ENCODE measurements at places on chromosomes 7 and 10. TPM values are rescaled to one million over a fixed set of nuclear protein-coding genes. Genes with fewer than 3 reads are reported as not detected.
A peak's percentile ranks its signal among the peaks of the same experiment; 100 is the strongest.

The TAX1BP1 gene
- polyA plus RNA-seq: 50.9 TPM

The UNCX gene
- not detected for polyA plus RNA-seq

The SUGCT gene
- polyA plus RNA-seq: 1.3 TPM

The CHRM2 gene
- 0.12 TPM for polyA plus RNA-seq

The SPDYE8 gene
- 0.41 TPM for polyA plus RNA-seq

The EPO gene
- polyA plus RNA-seq: not detected

The NXPH1 gene
- not detected for polyA plus RNA-seq

The ITGA8 gene
- 6.6 TPM for polyA plus RNA-seq

The FAS gene
- 10.5 TPM for polyA plus RNA-seq

The GIMAP7 gene
- polyA plus RNA-seq: 9.0 TPM

- DNase-seq: peak; percentile 26
Measured at GRCh38 chr10:26044141-26044749, 110.2 kb downstream of the MYO3A start.

- DNase-seq: peak; percentile 20
Measured at GRCh38 chr10:89644691-89644966, 413 bp downstream of the PANK1 start.

- DNase-seq: no peak
Measured at GRCh38 chr7:88357294-88357693, 50.6 kb upstream of the STEAP4 start.

DNA sequence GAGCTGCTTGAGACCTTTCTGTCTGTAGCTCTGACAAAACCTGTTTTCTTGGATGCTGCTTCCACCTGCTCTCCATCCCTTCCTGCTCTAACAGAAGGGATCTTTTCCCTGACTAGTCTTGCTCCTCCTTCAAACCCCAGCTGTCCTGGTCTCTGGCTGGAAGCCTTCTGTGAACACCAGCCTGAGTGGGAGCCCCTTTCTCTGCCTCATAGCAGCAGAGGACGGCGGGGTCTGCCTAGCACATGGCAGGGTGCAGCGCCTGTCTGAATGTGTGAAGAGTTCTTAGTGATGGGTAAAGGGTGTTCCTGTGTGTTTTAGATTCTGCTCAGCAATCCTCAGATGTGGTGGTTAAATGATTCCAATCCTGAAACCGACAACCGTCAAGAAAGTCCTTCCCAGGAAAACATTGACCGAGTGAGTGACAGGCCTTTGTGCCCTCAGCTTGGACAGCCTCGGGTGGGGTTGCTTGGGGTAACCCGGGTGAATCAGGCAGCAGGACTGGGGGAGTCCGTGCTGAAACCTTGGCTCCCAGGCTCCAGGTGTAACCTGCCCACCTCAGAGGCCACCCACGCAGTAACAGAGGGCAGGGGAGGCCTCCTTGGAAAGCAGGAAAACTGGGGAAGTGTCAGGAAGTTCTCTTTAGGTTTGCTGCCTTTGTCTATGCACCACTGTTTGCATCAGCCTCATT, 34.1 kb downstream of the NUB1 start:
- DNase-seq: no peak

- no peak for DNase-seq
Measured at GRCh38 chr7:139094596-139094995, 14.9 kb downstream of the ZC3HAV1 start.

GRCh38 chr7:126079581-126079980, 1150.0 kb upstream of the POT1 start:
- no peak for DNase-seq

- no peak for DNase-seq
Measured at GRCh38 chr7:151379534-151380198, 30.2 kb downstream of the WDR86 start.

GRCh38 chr7:99080679-99081078, 63.2 kb downstream of the SMURF1 start:
- no peak for DNase-seq

- DNase-seq: no peak
Measured at GRCh38 chr7:42726066-42726785, 185.6 kb downstream of the C7orf25 start.

DNA sequence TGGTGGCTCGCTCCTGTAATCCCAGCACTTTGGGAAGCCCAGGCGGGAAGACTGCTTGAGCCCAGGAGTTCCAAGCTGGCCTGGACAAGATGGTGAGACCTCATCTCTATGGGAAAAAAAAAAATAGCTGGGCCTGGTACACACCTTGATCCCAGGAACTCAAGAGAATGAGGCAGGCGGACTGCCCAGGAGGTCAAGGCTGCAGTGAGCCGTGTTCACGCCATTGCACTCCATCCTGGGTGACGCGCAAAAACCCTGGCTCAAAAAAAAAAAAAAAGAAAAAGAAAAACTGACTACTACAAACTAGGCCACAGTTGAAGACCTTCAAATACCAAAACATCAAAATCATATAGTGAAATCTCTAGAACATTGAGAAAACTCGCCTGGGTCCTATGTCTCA, 3.9 kb downstream of the BRAT1 start:
- DNase-seq: no peak

DNA sequence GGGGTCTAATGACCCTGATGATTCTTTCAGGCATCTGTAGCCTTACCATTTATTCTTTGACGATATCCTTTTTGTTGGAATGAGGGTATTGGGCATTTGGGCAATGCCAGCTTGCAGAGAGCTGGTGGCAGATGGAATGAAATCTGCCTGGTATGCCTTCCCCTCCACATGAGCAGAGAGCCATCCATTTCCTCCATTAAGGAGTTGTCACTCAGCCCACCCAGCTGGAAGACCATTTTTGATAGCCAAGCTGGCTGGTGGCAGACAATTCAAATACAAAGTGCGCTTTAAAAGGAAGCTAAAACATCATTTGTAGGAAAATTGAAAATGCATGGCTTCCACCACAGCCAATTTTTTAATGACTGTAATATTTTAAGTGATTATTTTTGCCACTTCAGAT, 240.1 kb upstream of the SLC26A5 start:
- no peak for DNase-seq

- no peak for DNase-seq
Measured at GRCh38 chr10:14370894-14371293, 40.2 kb upstream of the FRMD4A start.

- DNase-seq: peak; percentile 63
Measured at GRCh38 chr10:123967626-123968243, 76.1 kb upstream of the CPXM2 start.

- DNase-seq: no peak
Measured at GRCh38 chr7:56019501-56019900, 31.7 kb downstream of the PSPH start.

GRCh38 chr10:58700591-58700990, 187.9 kb downstream of the BICC1 start:
- DNase-seq: no peak

DNA sequence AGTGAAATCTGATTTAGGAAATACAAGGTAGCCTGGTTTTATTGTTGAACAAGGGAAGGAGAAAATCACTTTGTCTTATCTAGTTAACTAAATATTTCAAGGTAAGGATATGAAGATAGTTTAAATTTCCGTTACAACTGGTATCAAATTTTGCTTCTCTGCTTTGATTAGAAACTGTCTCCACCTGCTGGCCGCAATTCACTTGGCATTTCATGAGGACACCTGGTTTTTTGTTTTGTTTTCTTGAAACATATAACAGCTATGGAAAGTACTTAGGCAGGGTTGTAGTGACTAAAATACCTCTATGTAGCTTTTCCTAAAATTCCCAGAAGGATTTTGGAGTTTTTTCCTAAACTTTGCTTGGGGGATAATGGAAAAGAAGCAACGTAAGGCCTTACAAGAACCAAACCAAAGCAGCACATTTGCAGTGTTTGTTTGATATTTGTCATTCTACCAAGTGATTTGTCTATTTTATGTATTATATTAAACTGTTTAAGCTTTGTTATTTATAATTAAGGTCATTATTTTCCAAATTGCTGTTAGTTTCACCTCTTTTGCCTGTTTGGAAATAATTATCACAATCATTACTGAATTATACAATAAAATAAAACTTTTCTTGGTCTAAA, 73.6 kb downstream of the AHCYL2 start:
- peak; percentile 42 for DNase-seq

- DNase-seq: no peak
Measured at GRCh38 chr7:46208635-46209525, 287.8 kb upstream of the IGFBP3 start.

GRCh38 chr7:24799506-24799905, 42.2 kb upstream of the GSDME start:
- DNase-seq: no peak

- DNase-seq: peak; percentile 89
Measured at GRCh38 chr10:93445097-93445960, 36.8 kb downstream of the MYOF start.

DNA sequence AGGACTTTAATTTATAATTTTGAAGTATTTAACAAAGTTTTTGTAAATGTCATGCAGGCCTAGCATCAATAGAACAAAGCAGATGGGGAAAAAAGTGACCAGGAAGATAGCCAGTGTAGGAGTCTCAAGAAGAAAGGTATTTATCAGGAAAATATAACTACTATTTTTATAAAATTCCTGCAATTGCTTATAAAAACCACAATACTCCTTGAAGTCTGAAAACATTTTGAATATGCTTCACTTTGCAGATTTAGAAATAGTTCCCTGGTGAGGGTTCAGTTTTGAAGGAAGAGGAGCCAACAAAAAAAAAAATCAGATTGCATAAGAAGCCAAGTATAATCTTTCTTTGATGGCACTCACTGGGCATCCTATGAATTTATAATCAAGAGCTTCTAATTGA, 34.1 kb downstream of the MTERF1 start:
- no peak for DNase-seq

DNA sequence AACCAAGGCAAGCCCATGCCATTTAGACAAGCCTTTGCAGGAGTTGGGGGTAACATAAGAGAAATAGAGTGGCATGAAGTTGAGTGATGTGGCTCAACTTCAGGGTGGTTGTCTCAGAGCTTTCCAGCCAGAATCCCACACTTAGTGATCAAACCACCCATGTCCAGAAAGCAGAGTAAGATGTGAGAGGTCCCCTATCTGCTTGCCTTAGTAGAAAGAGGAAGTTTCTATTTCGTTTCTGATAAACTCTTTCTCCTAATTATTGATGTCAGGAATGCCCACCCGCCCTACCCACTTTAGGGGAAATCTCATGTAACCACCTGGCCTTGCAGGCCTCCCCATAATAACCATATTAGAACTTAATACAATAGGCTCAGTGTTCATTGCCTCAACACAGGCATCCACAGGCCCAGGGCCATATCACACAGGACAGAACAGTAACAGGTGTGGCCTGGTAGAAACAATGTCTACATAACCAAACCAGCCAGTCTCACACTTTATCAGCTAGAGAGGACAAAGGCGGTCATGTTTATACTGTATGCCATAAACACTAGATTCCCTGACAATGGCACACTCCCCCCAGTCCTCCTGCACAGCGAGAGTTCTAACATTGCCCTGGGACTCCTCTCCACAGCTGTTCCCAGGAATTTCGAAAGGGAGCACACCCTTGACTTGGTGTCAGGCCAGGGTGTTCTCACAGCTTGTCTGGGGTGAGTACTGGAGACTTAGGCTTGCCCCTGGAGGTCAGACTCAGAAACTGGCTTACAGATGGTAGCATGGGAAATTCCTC, 364.4 kb downstream of the CXCL12 start:
- no peak for DNase-seq

GRCh38 chr10:49163741-49164140, 24.4 kb downstream of the TMEM273 start:
- no peak for DNase-seq

- no peak for DNase-seq
Measured at GRCh38 chr10:17548162-17548561, 69.0 kb downstream of the HACD1 start.

DNA sequence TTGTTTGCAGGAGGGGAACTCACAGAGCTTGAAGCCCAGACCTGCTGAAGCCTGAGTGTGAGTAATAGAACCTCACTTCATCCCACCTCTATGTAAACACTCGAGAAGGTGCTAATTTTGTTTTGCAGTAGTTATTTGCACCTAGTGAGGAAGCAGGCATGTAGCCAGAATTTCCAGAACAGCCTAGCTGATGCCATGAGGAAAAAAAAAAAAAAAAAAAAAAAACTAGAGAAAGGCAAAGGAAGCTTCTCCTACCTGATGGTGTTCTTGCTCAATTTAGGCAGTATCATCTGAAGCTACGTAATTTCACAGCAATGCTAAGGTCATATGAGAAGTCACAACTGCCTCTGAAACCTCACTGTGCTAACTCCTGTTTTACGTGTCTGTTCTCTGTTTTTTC, 13.6 kb upstream of the GPR37 start:
- DNase-seq: no peak

GRCh38 chr10:17730667-17731066, 21.3 kb upstream of the TMEM236 start:
- no peak for DNase-seq

GRCh38 chr10:46096909-46097575, 51.0 kb upstream of the MSMB start:
- no peak for DNase-seq

GRCh38 chr7:4260867-4261600, 421.1 kb upstream of the FOXK1 start:
- peak; percentile 25 for DNase-seq

DNA sequence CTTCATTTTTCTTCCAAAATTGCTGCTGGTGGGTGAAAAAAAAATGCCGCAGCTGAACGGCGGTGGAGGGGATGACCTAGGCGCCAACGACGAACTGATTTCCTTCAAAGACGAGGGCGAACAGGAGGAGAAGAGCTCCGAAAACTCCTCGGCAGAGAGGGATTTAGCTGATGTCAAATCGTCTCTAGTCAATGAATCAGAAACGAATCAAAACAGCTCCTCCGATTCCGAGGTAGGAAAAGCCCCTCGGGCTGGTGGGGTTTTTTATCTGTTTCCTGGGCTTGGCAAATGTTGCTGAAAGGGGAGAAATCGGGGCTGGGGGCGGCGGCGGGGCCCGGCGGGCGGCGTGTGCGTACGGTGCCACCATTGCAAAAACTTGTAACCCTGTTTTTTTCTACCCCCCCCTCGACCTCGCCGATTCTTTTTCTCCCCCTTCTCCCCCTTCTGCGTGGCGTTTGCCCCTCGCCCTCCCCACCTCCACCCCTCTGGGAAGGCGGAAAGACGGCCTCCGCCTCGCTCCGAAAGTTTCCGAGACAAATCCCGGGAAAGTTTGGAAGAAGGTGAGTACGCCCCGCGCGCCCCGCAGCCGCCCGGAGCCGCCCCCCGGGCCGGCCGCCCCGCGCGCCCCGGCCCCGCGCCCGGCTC, 789 bp downstream of the TCF7L2 start:
- no peak for DNase-seq

- no peak for DNase-seq
Measured at GRCh38 chr10:35415505-35415904, 79.2 kb downstream of the CCNY start.

- DNase-seq: no peak
Measured at GRCh38 chr10:70613941-70614340, 11.4 kb upstream of the PRF1 start.

DNA sequence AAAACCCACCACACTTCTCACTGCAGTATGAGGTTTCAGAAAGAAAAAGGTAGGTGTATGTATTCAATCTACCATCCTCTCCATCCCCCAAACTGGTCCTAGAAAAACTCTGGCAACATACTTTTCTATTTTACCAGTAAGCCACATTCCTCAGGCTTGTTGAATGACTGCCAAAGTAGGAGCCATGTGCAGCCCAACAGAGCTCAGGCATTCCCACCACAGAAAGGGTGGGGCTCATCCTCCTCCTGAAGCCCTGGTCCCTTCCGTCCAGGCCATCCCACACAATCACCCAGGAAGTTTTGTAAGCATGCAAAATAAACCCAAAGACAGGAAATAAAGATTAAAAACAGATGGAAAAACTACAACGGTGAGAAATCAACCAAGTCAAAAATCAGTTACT, 57.2 kb downstream of the MAD1L1 start:
- DNase-seq: no peak

- peak; percentile 54 for DNase-seq
Measured at GRCh38 chr7:71612911-71613310, 481.0 kb downstream of the GALNT17 start.
